HT-29 (cell line): ENCODE measurements at places on chromosomes 4 and X. TPM values are rescaled to one million over a fixed set of nuclear protein-coding genes. Genes with fewer than 3 reads are reported as not detected.

DNA sequence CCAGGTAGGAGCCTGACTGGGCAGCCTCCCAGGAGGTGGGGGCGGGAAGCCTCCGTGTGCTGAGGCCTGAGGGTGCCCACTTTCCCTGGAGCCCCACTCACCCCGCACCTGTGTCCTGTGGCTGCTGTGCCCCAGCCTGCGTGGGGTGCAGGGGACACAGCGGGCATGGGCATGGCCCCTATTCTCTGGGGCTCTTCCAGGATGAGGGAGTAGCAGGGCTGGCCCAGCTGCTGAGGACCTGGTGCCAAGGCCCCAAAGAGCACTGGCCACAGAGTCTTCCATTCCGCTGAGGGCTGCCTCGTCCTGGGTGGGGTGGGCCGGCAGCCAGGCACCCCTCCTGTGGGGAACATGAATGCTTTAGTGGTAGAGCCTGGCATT lies 51.7 kb upstream of the SORCS2 start:
- DNase-seq: no peak

- DNase-seq: no peak
These were observed 23.4 kb downstream of the L1CAM start for GRCh38 chrX:153862369-153863250.

GRCh38 chr4:139760567-139760966 lies 94.9 kb downstream of the MGST2 start:
- no peak for DNase-seq

DNA sequence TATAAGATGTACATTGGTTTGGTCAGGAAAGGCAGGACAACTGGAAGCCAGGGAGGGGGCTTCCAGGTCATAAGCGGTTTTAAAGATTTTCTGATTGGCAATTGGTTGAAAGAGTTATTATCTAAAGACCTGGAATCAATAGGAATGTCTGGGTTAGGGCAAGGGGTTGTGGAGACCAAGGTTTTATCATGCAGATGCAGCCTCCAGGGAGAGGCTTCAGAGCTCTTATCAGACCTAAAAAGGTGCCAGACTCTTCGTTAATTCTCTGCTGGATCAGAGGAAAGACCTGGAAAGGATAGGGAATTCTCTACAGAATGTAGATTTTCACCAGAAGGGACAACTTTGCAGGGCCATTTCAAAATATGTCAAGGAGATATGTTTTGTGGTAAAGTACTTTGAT lies 62.8 kb downstream of the BEX3 start:
- no peak for DNase-seq

DNA sequence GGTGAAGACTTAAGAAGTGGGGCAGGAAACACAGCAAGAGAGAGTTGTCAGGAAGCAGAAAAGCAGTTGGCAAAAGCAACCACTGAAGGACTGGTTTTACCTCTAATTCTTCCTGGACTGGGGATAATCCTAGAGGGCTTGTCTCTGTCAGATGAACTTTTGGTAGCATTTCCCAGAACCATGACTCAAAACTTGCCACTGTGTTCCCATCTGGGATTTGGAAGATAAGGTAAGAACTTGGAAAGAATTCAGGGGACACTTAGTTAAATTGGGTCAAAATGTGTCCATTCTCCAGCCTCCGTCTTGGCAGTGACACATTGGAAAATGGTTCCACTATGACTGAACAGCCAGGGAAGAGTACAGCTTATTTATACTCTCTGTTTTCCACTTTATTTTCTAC lies 55.7 kb downstream of the CD38 start:
- DNase-seq: no peak

The ADAMTS3 gene
- not detected in 2 replicates for total RNA-seq
